ENCODE measurements at places on chromosomes 6 and 20.

DNA sequence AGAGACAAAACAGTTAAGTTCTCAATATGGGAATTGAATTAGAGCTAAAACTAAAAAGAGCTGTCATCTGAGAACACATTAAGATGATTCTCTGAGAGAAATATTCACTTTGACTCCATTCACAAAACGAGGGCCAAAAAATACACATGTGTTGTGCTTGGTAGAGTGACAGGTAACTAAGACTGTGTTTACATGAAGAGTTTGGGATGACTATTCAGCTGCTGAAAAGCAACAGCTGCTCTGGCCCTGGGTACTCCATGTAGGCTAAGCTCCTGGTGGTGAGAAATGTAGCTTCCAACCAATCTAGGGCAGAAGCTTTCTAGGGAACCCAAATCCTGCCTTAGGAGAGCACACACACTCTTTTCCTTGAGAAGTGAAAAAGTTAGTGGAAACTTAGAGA lies 184.5 kb downstream of the COL21A1 start:
- no peak for DNase-seq

- DNase-seq, result no peak
Measured at GRCh38 chr20:1430004-1430451, 36.6 kb downstream of the NSFL1C start.

DNA sequence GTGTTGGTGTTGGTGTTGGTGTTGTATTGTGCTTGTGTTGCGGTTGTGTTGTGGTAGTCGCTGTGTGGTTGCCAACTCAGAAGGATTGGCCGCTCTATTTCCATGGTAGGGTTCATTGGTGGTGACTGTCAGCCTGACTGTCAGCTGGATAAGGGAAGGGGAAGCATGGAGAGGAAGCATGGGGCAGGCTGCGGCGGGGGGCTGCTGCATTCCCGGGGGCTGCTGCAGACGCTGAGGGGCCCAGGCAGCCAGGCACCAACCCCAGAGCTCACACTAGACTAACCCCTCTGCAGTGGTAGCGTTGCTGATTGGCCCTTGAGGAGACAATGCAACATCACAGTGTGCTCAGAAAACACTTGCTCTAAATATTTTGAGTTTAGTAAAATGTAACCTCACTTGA lies 199.2 kb downstream of the SMOC2 start:
- DNase-seq, result no peak

- DNase-seq, result peak; percentile 78
Measured at GRCh38 chr6:118551063-118552053, 3.3 kb downstream of the PLN start.

- DNase-seq, result no peak
Measured at GRCh38 chr6:144896871-144897270, 611.7 kb downstream of the UTRN start.

GRCh38 chr6:105994591-105995390 lies 91.3 kb upstream of the PRDM1 start:
- no peak for DNase-seq

DNA sequence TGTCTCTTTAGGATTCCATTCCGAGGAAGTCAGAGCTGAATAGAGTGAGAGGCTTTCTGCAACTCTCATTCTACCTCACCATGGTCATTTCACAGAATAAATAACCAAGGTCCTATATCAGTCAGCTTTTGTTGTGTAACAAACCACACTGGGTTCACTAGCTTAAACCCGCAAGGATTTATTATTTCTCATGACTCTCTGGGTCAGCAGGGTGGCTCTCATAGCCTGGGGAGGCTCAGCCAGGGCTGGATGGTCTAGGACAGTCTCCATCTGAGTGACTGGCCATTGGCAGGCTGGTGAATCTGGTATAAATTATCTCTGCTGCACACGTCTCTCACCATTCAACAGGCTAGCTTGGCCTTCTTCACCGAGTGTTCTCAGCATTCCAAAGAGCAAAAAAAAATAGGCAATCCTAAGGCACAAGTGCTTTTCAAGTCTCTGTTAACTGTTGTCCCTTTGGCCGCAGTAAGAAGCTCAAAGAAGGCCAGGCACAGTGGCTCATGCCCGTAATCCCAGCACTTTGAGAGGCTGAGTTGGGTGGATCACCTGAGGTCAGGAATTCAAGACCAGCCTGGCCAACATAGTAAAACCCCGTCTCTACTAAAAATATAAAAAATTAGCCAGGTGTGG lies 39.7 kb downstream of the ISM1 start:
- no peak for DNase-seq

DNA sequence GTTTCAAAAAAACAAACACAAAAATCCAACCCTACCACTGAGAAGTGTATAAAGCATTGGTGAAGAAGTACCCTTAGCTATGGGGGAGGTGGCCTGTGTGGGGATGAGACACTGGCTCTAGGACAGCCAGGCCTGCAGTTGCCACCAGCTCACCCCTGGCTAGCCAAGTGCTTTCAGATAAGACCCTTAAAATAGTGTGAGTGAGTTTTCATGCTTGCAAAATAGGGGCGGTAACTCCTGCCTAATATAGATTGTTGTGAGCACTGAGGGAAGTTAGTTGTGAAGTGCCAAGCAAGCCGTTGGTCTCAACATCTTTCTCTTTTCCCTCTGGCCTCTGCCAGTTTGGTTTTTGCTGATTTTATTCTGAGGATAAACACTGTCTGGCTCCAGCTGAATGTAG lies 11.3 kb downstream of the PPP1R3G start:
- DNase-seq, result no peak

DNA sequence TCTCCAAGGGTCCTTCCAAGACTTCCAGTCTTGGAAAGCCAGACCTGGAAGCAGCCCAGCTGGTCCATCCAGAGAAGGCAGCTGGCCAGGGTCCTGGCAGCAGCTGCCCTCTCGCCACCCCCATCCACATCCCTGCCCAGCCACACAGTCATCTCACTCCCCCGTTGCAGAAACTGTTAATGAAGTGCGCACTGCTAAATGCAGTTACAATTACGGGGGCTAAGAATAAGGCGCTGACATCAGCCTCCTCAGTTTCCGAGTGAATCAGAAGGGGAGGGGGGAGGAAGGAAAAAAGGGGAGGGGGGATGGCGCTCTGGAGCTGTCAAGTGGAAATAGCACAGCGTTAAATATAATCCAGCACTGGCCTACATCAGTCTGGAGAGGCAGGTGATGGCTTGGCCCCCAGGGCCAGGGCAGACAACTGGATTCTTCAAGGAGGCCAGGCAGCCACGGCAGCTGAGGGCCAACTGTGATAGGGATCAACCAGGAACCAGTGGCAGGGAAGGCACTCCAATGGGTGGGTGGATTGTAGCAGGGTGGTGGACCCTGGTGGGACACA lies 6.9 kb downstream of the RIMS4 start:
- no peak for DNase-seq

DNA sequence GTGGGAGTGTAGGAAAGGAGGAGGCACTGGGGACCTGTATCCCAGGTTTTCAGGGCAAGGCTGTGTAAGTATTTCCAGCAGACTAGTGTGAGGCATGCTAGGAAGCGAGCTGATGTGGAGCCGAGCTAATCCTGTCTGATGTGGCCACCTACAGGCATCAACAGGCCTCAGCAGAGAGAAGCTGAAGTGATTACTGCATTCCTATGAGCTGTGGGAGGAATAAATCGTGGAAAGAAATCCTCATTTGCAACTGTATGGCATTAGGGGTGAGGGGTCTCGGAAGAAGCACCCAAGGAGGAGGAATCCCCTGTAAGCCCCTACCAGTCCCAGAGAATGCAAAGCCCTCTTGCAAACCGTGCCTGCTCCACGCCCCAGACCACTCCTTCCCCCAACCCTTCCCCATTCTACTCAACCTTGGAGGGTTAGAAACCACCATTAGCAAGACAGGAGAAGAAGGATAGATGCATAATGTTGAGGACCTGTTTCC lies 41.6 kb downstream of the C6orf15 start:
- peak; percentile 14 for DNase-seq

GRCh38 chr20:59318803-59319202 lies 18.4 kb downstream of the EDN3 start:
- DNase-seq, result no peak

DNA sequence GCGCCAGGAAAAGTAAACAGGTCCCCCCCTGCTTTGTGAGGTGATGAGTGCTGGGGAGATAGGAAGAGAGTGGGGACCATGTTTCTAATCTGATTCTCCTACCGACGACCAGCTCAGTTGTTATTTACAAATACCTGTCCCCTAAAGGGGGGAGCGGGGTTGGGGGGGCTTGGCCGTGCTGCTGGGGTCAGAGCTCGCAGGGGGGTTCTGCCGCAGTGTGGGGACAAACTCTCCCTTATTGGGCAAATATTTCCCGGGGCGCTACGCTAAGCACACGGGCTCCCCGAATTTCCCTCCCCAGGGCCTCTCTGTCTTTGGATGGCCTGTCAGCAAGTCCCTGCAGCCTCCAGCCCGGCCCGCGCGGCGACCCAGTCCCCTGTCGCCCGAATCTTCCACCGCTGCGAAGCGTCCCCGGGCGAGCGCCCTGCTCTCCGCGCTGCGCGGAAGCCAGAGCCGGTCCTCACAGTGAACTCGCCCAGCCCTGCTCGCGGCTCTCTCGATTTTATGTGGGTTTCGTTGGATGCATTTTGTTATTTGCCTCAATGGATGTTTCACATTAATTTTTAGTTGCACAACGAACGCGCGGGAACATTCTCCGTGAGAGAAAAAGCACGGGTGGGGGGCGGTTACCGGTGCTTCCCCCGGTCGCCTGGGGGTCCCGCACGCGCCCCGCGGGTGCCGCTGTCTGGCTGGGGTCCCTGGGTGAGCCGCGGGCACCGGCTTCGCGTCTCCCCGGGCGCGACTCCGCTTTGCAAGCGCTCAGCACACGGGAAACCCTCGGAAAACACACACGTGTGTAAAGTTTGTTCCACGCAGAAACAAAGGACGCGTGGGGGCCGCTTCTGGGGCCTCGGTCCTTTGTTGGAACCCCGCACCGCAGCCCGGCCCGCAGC lies 1.5 kb upstream of the STX16 start:
- no peak for DNase-seq

Data from DMS79 treated with DMSO at 0.1 percent for 48 hours (cell line).